Fibroblast of pulmonary artery (primary cell): ENCODE measurements at places on chromosomes 3 and 15.

DNA sequence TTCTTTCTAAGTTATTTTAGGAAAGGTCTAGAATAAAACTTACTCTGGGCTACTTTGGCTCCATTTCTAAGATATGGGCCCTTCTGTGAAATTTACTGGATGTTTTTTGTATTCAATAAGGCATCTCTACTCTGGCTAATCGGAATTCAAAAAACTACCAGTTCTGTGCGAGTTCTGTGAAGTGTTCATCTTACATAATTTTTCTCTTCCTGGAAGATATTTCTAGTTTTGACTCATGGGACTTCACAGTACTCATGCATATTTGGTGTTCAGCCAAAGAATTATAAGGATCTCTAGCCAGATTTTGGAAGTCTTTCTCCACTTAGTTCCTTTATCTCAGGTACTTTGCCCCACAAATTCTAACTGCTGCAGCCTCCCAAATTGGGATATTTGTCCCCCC, 46.4 kb upstream of the MBNL1 start:
- DNase-seq, result peak; percentile 72

GRCh38 chr15:85693277-85693676, 101.4 kb downstream of the KLHL25 start:
- DNase-seq, result no peak

- DNase-seq, result peak; percentile 66
These were observed 262.7 kb downstream of the FEZF2 start for GRCh38 chr3:62110443-62111225.

- DNase-seq, result peak; percentile 38
These were observed 664 bp downstream of the PARP3 start for GRCh38 chr3:51942603-51943450.

GRCh38 chr3:197606468-197606867, 50.7 kb upstream of the BDH1 start:
- DNase-seq, result no peak

GRCh38 chr3:159733194-159733860, 255.3 kb upstream of the IL12A start:
- DNase-seq, result peak; percentile 75

DNA sequence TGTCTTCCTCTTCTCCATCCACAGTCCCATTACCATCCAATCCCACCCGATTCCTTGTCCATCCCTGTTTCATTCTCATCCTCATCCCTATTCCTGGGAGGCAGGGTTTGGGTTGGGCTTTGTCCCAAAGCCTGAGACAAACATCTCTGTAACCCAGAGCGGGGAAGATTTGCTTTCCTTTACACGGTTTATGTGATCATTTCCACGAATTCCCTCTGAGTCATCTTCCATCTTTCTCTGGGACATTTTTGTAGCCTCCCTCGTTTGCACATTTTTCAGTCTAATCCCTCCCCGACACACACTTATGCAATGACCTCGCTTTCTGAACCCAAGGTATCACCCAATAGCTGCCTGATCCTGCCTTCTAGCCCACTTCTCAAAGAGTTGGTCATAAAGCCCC, 22.8 kb downstream of the DUOX2 start:
- peak; percentile 63 for DNase-seq

- DNase-seq, result no peak
These were observed 200.9 kb upstream of the ZPLD1 start for GRCh38 chr3:102233881-102234280.

GRCh38 chr15:58472821-58473581, 41.2 kb downstream of the LIPC start:
- peak; percentile 44 for DNase-seq

DNA sequence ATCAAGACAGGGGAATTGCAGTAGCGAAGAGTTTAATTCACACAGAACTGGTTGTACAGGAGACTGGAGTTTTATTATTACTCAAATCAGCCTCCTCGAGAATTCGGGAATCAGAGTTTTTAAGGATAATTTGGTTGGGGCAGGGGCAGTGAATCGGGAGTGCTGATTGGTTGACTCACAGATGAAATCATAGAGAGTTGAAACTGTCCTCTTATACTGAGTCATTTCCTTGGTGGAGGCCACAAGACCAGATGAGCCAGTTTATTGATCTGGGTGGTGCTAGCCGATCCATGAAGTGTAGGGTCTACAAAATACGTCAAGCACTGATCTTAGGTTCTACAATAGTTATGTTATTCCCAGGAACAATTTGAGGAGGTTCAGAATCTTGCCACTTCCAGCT, 5.3 kb upstream of the ZNF770 start:
- no peak for DNase-seq

DNA sequence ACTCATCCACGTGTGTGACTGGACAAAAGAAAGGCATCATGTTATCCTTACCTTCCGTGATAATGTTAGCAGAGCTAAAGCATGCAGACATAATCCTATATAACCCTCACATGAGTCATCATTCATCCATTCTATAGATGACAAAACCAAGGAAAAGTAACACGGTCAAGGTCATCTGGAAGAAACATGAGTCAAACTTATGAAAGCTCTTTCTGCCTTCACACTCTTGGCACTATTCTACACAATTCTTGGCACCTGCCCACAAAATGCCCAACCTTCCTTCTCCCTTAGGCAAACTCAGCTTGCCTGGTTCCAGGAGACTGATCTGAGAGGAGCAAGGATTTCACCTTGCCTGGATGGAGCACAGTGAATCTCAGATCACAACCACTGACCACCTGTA, 66.9 kb downstream of the PRICKLE2 start:
- peak; percentile 50 for DNase-seq

- peak; percentile 71 for DNase-seq
These were observed 235.8 kb downstream of the SUCLG2 start for GRCh38 chr3:67418426-67419217.

DNA sequence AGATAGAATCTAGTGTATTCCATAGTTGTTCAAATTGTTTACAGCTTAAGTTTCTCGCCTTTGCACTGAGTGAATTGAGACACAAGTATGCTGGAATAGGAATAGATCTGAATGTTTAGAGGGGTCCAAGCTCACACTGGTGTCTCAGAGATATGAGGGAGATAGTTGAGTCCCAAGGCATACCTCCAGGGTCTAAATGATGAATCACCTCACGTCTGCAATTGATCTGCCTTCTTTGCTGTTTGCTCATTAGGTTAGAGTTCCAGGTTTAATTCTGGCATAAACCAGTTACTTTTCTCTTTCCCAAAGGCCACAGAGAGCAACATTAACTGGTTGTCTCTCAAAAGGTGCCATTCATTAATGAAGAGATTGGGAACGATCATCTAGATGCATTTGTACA, 106.3 kb upstream of the MME start:
- no peak for DNase-seq

DNA sequence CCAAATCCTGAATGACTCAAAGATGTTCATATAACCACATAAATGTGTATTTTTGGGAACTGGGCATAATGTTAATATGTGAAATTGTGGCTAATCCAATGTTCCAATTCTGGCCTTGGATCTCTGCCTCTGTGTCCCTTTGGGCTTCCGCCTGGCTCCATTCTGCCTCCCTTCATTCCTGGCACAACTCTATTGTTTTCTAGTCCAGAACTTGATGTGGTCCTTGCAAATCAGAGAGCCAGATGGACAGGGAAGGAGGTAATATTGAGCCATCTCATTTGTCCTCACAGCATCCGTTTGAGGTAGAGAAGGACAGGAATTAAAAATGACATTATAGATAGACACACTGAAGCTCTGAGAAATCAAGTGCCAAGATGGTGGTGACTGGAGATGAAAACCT, 355.7 kb upstream of the TBL1XR1 start:
- no peak for DNase-seq

DNA sequence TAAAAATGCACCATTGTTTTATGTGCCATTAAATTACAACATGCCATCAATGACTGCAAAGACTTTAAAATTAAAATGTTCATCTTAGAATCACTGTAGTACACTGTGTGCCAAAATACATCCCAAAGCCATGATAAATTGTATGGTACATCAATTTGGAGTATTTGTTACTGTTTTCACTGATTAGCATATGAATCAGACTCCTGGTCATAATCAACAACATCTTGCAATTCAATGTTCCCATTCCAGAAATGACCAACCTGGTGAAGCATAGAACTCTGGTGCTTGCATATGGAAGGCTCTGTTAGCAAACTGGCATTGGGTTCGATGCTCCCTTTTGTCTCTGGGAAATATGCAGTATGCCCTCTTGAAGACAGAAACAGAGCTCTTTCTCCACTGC, 22.5 kb downstream of the LYSMD2 start:
- no peak for DNase-seq

DNA sequence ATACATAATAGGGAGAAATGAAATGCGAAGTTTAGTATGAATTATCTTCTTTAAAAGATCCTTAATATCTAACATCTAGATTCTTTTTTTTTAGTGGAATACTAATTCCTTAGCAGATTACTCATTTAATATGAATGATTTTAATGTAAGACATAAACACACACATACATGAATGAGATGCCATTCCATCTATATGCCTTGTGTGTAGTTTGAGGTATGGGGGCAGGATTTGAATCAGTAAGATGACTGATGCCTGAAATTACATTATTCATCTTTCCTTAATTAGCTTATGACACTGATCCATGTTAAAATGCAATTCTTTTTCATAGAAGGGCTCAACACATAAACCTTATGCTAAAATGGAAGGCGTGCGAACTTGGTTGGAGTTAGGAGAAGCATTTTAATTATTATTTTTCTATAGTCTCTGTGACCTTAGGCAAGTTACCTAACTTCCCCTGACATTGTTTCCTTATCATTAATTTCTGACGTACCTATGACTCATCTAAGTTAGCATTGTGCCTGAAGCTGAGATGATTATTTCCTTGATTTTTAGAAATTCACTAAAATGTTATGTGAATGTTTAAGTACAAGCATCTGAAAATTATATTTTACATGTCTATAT, 10.8 kb upstream of the BNIP2 start:
- peak; percentile 78 for DNase-seq

DNA sequence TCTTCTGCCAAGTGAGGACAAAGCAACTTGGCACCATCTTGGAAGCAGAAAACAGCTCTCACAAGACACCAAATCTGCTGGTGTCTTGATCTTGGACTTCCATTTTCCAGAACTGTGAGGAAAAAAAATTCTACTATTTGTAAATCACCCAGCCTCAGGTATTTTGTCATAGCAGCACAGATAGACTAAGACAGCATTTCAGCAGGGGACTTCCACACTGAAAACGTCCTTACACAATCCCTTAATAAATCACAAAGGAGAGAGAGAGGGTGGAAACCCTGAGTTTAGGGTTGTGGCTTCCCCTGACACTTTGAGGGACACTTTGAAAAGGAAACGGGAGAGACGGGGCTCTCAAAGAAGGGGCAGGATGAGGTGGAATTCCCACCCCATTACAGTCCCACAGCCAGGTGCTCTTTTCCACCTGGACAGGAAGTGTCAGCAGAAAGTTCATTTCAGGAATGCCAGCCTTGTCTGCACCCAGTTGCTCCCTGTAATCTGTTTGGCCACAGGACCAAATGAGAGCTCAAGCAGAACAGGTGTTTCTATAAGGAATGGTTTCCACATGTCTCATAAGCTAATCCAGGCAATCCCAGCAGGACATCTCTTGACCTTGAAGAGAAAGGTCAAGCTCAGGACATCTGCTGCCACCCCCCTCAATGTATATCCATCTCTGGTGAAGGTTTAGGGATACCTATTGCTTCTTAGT, 51.3 kb downstream of the MYLK start:
- no peak for DNase-seq

GRCh38 chr15:40991355-40991754, 38.1 kb downstream of the CHAC1 start:
- no peak for DNase-seq

- no peak for DNase-seq
These were observed 985.7 kb downstream of the NSUN3 start for GRCh38 chr3:95048564-95048963.

- DNase-seq, result peak; percentile 92
These were observed 2.2 kb downstream of the MAPK6 start for GRCh38 chr15:52021128-52021671.

DNA sequence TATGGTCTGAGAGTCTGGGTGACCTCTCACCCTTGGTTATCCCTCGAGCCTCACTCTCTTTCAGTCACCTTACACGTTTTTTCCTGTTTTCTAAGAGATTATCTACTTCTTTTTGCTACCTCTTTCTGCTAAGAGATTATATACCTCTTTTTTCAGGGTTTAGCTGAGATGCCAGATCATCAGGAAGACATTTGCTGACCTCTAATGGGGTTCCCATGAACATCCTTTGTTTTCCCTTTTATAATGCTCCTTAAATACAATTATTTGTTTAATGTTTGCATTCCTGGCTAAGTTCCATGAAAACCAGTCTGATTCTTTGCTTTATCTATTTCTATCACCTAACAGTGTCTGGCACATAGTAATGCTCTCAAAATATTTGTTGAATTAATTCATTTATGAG, 39.6 kb downstream of the LEKR1 start:
- peak; percentile 36 for DNase-seq

GRCh38 chr3:189554868-189555557, 76.2 kb upstream of the TP63 start:
- no peak for DNase-seq

GRCh38 chr3:97765336-97765735, 778 bp downstream of the ARL6 start:
- no peak for DNase-seq

DNA sequence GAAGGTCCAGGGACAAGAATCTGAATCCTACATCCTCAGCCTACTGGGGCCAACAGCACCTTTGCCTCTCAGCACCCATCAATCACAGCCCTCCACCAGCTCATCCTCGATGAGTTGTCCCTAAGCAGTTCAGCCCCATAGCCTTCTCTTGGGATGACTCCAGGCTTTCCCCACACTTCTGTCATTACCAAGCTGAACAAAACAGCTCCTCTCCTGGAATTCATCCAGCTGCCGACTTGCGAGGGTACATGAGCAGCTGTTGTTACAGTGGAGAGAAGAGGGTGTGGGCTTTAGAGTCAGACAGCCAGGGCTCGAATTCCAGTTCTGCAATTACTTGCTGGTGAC, 69.0 kb upstream of the THBS1 start:
- peak; percentile 76 for DNase-seq

DNA sequence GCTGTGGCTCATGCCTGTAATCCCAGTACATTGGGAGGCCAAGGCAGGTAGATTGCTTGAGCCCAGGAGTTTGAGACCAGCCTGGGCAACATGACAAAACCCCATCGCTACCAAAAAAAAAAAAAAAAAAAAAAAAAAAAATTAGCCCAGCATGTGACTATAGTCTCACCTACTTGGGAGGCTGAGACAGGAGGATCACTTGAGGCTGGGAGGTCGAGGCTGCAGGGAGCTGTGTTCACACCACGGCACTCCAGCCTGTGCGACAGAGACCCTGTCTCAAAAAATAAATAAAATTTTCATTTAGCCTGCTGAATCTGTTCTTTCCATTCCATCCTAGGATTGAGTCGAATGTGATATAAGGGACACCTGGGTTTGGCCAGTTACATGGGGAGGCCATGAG, 14.6 kb upstream of the PRICKLE2 start:
- no peak for DNase-seq

- DNase-seq, result no peak
These were observed 24.8 kb downstream of the SH3BP5 start for GRCh38 chr3:15307580-15307979.

- DNase-seq, result peak; percentile 49
These were observed 77.1 kb downstream of the SLC25A26 start for GRCh38 chr3:66297900-66298299.

DNA sequence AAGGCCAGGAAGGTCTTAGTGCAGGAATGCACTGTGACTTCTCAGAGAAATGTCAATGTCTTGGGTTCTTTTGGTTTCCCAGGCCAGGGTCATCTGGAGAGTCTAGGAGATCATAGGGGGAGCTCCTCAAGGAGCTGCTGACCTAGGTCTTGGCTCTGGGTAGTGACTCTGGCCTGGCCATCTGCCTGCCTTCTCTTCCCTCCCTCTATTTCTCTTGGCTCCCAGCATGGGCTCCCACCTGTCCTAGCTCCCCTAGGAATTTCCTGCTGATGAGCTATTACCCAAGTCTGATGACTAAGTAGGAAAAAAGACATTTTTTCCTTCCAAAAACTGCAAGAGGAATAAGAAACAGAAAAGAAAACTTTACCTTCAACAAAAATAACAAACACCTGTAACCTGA, 57.4 kb downstream of the BSN start:
- DNase-seq, result peak; percentile 25
